Breast epithelium (tissue), 4 donors: ENCODE measurements at places on chromosomes 5 and 9.

- no peaks in the 10 kb centered on the region for H3K4me1 ChIP-seq
- H3K27me3 ChIP-seq: no peaks in the 10 kb centered on the region
- H3K36me3 ChIP-seq: peaks cover 20% of the 10 kb centered on the region
- DNase-seq: no peak
- H3K4me3 ChIP-seq: no peak overlapping the region
Observed at GRCh38 chr9:114348261-114348905, 18.7 kb downstream of the ORM2 start.

DNA sequence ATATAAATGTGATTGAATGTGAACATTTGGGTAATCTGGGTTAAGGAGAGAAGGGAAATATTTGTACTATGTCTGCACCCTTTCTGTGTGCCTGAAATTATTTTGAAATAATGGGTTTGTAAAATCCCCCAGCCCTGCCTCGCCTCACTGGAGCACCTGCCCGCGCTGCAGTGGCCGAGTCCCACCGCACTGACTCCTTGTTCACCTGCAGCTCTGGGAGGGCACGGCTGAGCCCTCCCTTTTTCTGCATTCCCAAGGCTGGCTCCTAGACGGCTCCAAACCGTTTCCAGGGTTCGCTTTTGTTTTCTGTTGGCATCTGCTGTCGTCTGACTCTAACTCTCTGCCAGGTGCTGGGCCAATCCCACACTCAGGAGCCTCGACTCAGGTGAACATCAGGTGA, 17.6 kb upstream of the PPP1R26 start:
- H3K36me3 ChIP-seq: no peaks in the 10 kb centered on the region
- no peak for DNase-seq
- H3K27me3 ChIP-seq: no peaks in the 10 kb centered on the region
- no peaks in the 10 kb centered on the region for H3K4me1 ChIP-seq

DNA sequence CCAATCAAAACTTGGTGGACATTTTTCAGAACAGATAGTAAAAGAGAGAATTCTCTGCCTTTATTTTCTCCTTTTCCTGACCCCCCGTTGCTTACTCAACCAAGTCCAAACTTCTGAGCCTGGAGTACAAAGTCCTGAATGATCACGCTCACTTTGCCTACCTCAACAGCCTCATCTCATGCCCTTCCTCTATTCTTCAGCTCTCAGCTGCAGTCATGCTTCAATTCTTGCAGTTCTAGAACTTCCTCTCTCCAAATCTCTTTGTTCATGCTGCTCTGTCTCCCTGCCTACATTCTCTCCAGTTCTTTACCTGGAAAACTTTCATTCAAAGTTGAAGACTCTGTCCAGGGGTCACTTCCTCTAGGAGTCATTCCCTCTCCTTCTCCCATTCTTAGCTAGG, 398.5 kb upstream of the SLC24A2 start:
- H3K4me1 ChIP-seq: no peaks in the 10 kb centered on the region
- no peak overlapping the region for H3K4me3 ChIP-seq
- H3K27me3 ChIP-seq: no peaks in the 10 kb centered on the region
- no peaks in the 10 kb centered on the region for H3K36me3 ChIP-seq
- no peak overlapping the region for H3K27ac ChIP-seq

DNA sequence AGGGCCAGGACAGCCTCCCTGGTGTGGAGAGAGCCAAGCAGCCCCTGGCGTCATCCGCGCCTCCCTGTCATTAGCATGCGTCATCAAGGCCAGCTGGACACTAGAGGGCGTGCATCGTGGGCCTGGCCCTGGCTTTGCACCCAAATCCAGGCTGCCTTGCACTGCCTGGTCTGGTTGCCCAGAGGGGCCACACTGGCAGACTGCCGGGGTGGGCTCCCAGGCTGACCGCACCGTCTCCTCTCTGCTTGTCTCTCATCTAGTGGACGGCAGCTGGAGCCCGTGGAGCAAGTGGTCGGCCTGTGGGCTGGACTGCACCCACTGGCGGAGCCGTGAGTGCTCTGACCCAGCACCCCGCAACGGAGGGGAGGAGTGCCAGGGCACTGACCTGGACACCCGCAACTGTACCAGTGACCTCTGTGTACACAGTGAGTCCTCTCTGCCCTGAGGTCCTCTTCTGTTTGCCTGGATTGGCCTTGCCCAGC, 29.0 kb downstream of the HK3 start:
- H3K27ac ChIP-seq: no peak overlapping the region
- H3K36me3 ChIP-seq: no peaks in the 10 kb centered on the region
- no peak for DNase-seq
- H3K27me3 ChIP-seq: no peaks in the 10 kb centered on the region
- H3K4me3 ChIP-seq: no peak overlapping the region

DNA sequence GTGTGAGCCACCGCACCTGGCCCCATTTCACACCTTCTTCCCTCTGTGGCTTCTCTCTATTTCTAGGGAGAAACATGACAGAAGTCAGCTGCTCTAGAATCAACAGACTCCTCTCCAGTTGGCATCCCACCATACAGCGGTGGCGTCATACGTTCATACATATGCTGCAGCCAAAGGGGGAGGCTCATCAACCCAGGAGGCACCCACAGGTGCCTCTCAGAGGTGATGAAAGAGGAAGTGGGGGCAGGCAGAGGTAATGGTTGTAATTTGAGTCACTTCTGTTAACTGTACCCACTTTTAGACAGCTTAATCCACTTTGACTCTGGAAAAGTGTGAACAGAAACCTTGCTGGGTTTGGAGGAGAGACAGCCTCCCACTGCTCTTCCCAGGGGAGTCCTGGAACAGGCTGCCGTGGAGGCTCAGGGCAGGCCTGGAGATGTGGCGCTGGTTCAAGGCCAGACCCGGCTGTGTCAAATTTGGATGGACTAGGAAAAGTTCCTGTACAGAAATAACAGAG, 47.3 kb upstream of the SUB1 start:
- no peaks in the 10 kb centered on the region for H3K36me3 ChIP-seq
- DNase-seq: no peak
- no peaks in the 10 kb centered on the region for H3K4me1 ChIP-seq
- H3K27me3 ChIP-seq: no peaks in the 10 kb centered on the region

DNA sequence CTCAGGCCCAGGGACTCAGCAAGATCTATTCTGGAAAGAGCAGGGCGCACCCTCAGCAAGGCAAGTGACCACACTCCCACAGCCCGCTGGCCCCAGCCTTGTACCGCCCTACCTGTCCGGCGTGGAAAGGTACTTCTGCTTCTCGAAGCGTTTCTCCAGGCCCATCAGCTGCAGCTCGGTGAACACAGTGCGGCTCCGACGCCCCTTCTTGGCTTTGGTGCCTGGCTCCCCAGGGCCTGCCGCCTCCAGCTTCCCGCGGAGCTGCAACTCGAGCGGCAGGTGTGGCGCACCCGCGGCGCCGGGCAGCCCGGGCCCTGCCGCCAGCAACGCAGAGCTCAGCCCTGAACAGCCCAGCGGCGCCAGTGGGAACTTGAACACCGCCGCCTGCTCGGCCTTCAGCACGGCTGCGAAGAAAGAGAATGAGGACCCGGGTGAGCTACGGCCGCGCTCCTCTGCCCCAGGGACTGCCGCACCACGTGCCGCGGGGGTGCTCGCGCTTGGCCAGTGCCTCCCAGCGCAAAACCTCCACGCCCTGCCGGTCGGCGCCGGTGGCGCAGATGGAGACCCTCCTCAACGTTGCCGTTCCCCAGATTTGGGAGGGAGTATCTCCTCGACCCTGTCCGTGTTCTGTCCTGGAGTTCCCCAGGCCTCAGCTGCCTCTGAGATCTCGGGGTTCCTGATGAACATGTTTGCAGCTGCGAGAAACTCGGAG, 2.2 kb downstream of the BARX1 start:
- H3K4me3 ChIP-seq: no peak overlapping the region
- H3K4me1 ChIP-seq: peaks cover 13% of the 10 kb centered on the region
- peaks cover 13% of the 10 kb centered on the region for H3K27me3 ChIP-seq
- DNase-seq: no peak
- no peaks in the 10 kb centered on the region for H3K36me3 ChIP-seq

GRCh38 chr9:111657051-111657450, 4.4 kb upstream of the GNG10 start:
- peaks cover 5% of the 10 kb centered on the region for H3K36me3 ChIP-seq
- H3K27me3 ChIP-seq: no peaks in the 10 kb centered on the region
- no peak overlapping the region for H3K4me3 ChIP-seq
- no peak for DNase-seq
- no peak overlapping the region for H3K27ac ChIP-seq

GRCh38 chr9:109640580-109641371, 139.2 kb upstream of the PALM2AKAP2 start:
- peaks cover 39% of the 10 kb centered on the region for H3K27me3 ChIP-seq
- no peak overlapping the region for H3K27ac ChIP-seq
- peaks cover 8% of the 10 kb centered on the region for H3K4me1 ChIP-seq
- no peaks in the 10 kb centered on the region for H3K36me3 ChIP-seq
- peak overlapping the region; percentile 41 for H3K4me3 ChIP-seq

- no peaks in the 10 kb centered on the region for H3K27me3 ChIP-seq
- no peak for DNase-seq
- no peaks in the 10 kb centered on the region for H3K4me1 ChIP-seq
- no peaks in the 10 kb centered on the region for H3K36me3 ChIP-seq
- H3K27ac ChIP-seq: no peak overlapping the region
Observed at GRCh38 chr5:147519380-147519779, 9.5 kb upstream of the DPYSL3 start.

DNA sequence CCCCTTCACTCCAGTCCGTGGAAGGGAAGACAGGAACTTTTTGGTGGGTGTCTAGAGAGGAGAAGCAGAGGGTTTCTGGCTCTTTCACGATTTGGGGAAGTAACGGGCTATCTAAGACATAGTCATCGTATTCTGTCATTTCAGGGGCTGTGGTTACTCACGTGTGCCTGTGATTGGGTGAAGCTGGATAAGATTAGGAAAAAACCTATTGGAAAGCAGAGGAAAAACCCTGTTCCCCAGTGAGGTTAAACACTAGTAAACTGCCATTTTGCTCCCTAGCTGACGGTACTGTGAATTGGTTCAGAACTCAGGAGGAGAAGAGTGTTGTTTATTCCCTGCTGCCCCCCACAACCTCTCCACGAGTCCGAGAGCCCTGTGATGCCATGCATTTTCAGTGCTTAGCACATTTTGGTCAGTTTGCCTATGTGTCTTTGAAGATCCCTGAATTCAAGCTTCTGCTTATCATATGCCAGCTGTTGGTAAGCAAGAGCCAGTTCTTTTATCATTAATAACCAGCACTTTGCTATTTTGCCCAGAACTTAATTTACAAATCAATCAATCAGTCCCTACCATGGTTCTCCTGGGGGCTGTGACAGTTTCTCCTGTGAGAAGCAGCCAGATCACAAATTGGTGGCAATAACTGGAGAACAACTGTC, 45.1 kb upstream of the ROR2 start:
- no peaks in the 10 kb centered on the region for H3K36me3 ChIP-seq
- H3K27ac ChIP-seq: no peak overlapping the region
- no peaks in the 10 kb centered on the region for H3K4me1 ChIP-seq
- no peak for DNase-seq
- H3K27me3 ChIP-seq: no peaks in the 10 kb centered on the region

DNA sequence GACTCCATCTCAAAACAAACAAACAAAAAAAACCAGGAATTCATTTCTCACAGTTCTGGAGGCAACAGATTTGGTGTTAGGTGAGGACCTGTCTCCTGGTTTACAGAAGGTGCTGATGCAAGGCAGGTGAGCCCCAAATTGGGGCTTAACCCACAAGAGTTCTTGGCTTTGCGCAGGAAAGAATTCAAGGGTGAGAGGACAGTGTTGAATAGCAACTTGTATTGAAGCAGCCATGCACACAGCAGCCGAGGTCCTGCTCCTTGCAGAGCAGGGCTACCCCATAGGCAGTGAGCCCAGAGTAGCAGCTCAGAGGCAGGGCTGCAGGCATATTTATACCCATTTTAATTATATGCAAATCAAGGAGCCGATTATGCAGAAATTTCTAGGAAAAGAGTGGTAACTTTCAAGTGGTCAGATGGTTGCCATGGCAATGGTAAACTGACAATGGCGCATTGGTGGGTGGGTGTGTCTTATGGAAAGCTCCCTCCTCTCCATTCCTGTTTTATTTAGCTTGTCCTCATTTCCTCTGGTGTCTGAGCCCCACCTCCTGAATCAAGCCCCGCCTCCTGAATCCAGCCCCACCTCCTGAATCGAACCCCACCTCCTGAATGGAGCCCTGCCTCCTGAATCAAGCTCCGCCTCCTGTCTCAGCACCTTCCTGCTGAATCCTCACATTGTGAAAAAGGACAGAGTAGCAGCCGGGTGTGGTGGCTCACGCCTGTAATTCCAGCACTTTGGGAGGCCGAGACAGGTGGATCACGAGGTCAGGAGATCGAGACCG, 34.5 kb upstream of the COL5A1 start:
- no peak for DNase-seq
- H3K4me1 ChIP-seq: no peaks in the 10 kb centered on the region
- no peaks in the 10 kb centered on the region for H3K27me3 ChIP-seq
- H3K27ac ChIP-seq: no peak overlapping the region

DNA sequence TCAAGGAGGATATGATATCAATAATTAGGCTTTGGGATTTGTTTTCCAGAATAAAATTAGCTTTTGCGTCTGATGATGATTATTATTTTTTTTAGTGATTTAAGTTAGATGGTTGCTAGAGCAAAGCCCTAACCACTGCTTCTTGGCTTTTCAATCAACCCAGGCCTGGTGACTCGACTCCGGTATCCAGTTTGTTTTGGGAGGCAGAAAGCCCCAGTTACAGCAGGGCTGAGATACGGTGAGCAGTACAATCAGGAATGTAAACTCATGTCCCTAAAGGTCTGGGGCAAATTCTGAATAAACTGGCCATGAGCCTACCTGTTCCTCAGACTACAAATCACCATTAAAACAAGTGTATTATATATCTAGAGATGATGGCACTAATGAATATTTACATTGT, 24.4 kb upstream of the CYFIP2 start:
- no peak for DNase-seq
- no peaks in the 10 kb centered on the region for H3K4me1 ChIP-seq
- no peaks in the 10 kb centered on the region for H3K36me3 ChIP-seq
- no peak overlapping the region for H3K4me3 ChIP-seq
- no peak overlapping the region for H3K27ac ChIP-seq
- no peaks in the 10 kb centered on the region for H3K27me3 ChIP-seq

- H3K27ac ChIP-seq: no peak overlapping the region
- H3K4me3 ChIP-seq: no peak overlapping the region
- no peaks in the 10 kb centered on the region for H3K27me3 ChIP-seq
- H3K36me3 ChIP-seq: no peaks in the 10 kb centered on the region
- no peaks in the 10 kb centered on the region for H3K4me1 ChIP-seq
- DNase-seq: no peak
Observed at GRCh38 chr5:90571147-90571773, 12.7 kb downstream of the ADGRV1 start.

DNA sequence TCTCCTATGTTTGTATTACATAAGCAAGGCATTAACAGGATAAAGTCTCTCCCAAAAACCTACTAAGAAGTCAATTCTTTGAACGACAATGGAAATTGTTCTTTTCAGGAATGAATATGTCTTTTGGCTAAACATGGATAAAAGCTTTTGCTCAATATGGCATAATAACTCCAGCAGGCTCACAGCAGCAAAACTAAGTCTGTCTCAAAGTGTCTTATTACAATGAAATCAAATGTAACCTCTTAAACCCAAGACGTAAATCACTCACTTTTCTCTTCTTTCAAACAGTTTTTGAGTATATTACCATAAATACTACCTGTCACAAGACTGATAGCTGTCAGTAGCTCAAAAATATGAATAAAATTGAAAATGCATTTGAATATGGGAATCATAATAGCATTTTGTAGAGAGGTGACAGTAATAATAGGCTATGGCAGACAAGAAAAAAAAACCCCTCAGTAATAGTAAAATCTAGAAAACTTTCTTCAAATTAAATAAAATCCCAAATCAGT, 41.7 kb upstream of the EFNA5 start:
- H3K27ac ChIP-seq: no peak overlapping the region
- no peaks in the 10 kb centered on the region for H3K36me3 ChIP-seq
- H3K4me1 ChIP-seq: no peaks in the 10 kb centered on the region
- no peak overlapping the region for H3K4me3 ChIP-seq
- DNase-seq: no peak
